ENCODE measurements at places on chromosomes 16 and 17. TPM values are rescaled to one million over a fixed set of nuclear protein-coding genes. Genes with fewer than 3 reads are reported as not detected.

P3H4 gene
- 31.8 TPM for total RNA-seq

PRAC2 gene
- total RNA-seq = not detected

ATP2A3 gene
- 3.7 TPM for total RNA-seq

CYGB gene
- total RNA-seq = 8.9 TPM

CHRNE gene
- 1.0 TPM for total RNA-seq

CACNG5 gene
- 0.52 TPM for total RNA-seq

DRC3 gene
- total RNA-seq = 1.0 TPM
